ENCODE measurements at places on chromosomes 2 and 18.

GRCh38 chr2:194602750-194603149, 1054.3 kb upstream of the SLC39A10 start:
- DNase-seq, result no peak

- DNase-seq, result no peak
Observed at GRCh38 chr18:61080954-61081528, 252.2 kb upstream of the CDH20 start.

- no peak for DNase-seq
Observed at GRCh38 chr2:43221124-43221762, 5.2 kb downstream of the ZFP36L2 start.

DNA sequence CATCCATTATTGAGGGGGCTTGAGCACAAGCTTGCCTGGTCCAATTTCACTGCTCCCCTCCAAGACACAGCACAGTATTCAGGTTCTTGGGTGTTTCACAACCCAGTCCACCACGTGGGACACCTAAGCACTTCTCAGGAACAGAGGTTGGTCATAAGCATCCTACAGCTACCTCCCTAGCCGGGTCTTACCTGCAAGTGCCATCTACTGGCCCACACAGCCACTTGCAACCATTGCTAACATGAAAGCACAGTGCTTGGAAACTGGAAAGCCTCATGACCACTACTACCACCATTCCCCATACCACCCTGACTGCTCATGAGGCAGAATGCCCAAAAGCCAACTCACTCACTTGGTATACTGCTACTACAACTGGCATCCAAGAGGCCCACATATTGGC, 105.7 kb upstream of the RPRM start:
- DNase-seq, result no peak

DNA sequence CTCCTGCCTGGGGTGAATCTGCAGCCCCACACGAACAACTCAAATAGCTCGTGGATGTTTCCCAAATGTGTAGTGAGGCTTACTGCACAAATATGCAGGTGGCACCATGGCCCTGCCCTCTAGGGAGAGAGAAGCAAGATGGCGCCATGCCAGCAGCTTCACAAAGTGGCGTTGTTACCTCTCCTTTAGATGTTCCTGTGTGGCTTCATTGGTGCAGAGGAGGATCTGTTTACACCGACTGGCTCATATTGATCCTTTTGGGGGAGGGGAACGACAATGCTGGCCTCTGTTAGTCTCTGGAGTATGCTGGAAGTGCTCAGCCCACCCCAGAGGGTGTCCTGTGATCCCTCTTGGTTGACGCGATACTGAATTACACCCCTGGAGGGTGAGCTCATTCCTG, 99.5 kb upstream of the GATA6 start:
- no peak for DNase-seq

DNA sequence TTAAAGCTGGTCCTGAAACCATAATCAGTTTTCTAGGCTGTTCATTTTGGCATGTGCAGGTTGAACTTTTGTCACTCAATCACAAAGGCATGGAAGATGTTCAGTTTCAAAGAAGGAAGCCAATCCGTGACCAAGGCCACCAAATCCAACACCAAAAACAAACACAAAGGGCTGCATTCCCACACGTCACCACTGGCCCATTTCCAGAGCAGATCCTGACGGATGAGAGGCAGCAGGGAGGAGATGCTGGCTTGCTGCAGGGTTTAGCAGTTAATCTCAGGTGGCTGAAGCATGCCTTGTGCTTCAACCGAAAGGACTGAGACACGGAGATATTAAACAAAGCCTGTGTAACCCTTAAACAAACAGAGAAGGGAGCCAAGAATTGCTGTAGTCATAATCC, 191.9 kb upstream of the CTAGE1 start:
- DNase-seq, result no peak

DNA sequence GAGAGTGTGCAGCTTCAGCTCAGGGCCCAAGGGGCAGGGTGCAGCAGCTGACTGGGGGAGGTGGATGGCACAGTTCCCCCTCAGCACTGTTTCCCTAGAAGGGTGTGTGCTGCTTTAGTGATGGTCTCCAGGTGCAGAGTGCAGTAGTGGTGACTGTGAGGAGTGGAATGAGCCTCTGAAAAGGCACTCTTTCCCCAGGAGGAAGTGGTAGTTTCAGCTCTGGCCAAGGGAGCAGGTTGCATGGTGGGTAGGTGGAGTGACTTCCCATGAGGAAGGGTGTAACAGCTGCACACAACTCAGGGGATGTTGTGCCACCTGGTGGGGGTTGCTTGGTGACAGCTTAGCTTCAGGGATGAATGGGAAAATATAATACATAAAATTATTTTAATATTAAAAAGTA, 251.5 kb upstream of the NXPH2 start:
- no peak for DNase-seq

GRCh38 chr2:111623380-111623779, 260.6 kb downstream of the ANAPC1 start:
- DNase-seq, result no peak

DNA sequence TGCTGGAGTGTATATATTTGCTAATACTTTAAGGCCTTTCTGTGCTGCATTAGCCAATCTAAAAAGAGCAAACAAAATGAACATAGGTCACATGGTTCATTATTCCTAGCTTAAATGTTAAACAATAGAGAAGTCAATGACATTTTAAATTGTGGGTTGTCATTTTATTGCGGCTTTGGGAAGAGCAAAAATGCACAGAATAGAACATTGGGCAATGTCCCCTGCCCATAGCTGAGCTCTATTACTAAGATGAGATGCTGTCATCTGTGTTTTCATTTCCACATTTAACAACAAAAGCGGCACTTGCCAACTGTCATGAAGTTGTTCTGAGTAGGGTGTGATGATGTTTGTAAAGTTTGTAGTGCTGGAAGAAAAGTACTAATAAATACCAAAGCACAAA, 3.2 kb upstream of the VAPA start:
- DNase-seq, result no peak

GRCh38 chr2:126826491-126826890, 72.2 kb upstream of the TEX51 start:
- DNase-seq, result no peak

DNA sequence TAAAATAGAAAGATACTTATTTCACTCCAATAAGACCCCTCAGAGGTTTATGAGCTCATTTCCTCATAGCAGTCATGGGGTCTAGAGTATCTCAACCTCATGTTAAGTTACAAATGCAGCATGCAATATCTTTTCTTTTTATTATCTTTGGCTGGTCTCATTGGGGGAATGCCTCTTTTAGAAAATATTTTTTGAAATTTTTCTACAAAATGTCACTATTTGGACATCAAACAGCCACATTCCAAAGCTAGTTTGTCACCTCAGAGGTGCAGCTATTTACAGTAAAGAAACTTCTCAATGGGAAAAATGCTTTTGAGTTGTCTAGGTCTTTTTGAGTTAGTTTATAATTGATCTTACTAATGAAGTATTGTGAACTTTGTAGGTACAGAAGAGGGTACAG, 370.7 kb upstream of the LRATD1 start:
- DNase-seq, result no peak

DNA sequence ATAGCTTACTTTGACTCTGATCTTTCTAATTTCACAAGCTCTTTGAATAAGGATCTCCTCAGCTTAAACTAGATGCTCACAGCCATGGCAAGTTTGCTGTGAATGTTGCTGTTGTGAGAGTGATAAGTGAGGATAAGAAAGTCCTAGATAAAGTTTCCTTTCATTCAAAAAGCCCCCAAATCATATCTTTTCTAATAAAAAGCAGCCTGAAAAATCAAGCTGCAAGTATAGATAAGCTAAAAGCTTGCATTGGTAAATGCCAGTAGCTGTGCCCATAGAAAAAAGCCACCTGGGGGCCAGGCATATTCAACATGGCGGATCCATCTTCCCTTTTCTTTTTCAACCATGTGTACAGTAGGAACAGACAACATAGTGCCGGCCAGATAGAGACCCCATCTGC, 4.3 kb downstream of the NLRC4 start:
- DNase-seq, result no peak

DNA sequence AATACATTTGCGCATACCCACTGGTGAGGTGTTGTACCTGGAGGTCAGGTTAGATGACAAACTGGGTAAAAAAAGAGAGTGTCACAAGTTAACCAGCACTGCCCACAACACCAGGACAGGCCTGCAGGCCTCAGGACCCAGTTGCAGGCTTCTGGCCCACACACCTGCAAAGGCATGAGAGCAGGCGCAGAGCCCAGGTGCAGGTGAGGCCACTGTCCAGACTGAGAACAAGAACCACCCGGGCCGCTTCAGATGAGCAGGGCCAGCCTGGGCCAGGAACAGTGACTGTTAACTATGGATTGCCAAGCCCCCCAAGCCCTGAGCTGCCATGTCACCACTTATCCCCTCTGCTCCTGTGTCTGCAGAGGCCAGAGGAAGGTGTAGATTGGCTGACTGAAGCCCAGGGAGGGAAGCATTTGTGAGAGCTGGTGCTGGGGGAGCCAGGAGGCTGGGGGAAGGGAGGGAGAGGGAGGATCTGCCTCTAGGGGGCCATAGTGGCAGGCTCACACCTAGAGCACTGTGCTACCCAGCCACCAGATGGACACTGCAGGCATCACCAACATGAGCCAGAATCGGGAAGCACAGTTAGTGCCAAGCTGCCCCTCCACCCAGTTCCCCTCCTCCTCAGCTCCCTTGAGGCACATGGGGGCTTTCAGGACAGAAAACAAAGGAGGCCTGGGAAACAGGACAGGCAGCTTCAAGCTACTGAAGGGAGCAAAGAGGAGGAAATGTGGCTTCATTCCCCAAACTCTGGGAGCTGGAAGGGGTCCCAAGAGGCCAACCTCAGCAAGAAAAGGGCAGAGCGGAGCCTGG, 35.4 kb downstream of the SFXN5 start:
- no peak for DNase-seq

DNA sequence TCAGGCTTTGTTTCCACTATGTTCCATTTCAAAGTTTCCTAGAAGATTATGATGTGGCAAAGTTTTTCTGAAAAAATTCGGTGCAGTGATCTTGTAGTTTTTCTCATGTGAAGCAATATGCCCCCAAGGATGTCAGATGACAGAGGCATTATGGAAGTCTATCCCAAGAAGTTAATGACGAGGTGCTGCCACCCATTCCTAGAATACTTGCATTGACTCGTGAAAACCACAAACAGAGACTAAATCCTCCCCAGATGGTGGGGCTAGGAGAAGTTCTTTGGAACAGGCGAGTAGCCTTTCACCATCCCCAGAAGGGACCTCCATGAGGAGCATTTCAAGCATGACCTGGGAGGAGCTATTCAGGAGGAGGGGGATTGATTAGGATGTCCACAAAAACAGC, 40.2 kb upstream of the COPS8 start:
- no peak for DNase-seq

DNA sequence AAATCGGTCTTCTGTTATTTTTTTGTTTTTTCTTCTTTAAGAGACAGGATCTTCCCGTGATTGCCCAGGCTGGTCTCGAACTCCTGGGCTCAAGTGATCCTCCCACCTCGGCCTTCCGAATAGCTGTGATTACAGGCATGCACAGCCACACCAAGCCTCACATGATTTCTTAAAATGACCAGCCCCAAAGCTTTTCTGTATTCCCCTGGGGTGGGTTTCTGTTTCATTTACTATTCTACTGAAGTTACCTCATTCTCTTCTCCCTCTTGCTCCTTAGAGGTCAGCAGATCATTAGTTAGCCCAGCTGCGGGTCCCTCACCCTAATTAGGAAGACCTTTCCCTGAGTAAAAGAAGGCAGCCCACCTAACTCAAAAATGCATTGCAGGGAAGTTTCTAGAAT, 27.6 kb downstream of the SLC1A4 start:
- DNase-seq, result no peak

DNA sequence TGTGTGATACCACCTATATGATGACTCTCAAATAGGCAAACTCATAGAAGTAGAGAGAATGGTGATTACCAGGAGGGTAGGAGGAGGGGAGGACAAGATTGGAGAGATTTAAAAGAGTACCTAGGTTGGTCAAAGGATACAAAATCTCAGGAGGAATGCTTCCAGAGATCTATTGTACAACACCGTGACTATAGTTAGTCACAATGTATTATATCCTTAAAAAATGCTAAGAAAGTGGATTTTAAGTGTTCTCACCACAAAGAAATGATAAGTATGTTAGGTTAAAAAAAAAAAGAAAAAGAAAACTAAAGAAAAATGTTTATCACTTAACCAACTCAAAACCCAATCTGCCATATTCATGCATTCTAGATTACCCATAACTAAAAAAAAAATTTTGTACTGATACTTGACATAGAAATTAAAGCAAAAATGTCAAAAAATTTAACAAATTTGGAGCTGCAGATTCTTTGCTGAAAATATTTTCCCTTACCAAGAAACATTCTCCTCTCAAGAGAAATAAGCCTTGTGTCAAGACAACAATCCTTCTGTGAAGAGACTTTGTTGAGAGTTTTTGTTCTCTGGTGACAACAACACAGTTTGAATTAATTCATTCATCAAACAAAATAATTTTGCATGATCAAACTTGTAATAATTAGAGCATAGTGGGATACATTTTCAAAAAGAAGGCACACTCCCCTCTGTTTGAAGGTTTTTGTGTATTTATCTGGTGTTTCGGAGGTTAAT, 213.1 kb downstream of the DNER start:
- DNase-seq, result no peak

GRCh38 chr2:223625652-223626051, 23.5 kb upstream of the SCG2 start:
- no peak for DNase-seq

- no peak for DNase-seq
Observed at GRCh38 chr2:42879913-42880737, 87.7 kb upstream of the HAAO start.

GRCh38 chr2:229339618-229340017, 68.5 kb upstream of the PID1 start:
- no peak for DNase-seq

GRCh38 chr2:205293559-205293958, 388.7 kb upstream of the NRP2 start:
- no peak for DNase-seq

- DNase-seq, result no peak
Observed at GRCh38 chr2:207226243-207226642, 60.5 kb upstream of the KLF7 start.

GRCh38 chr18:22346401-22346952, 71.2 kb downstream of the CTAGE1 start:
- no peak for DNase-seq

GRCh38 chr2:128446049-128446873, 127.6 kb upstream of the HS6ST1 start:
- no peak for DNase-seq

GRCh38 chr2:121686902-121687301, 37.6 kb upstream of the CLASP1 start:
- no peak for DNase-seq

GRCh38 chr2:37326285-37326684, 1.7 kb upstream of the PRKD3 start:
- no peak for DNase-seq
